ENCODE measurements at places on chromosomes 1 and 21. TPM values are rescaled to one million over a fixed set of nuclear protein-coding genes. Genes with fewer than 3 reads are reported as not detected.

Gene LCE4A
- not detected for total RNA-seq

Gene TTLL10
- 0.77 TPM for total RNA-seq

Gene ZNF670
- 2.9 TPM for total RNA-seq

Gene RAB7B
- total RNA-seq: 17.5 TPM

Gene TDRD5
- 7.6 TPM for total RNA-seq

Gene S100A5
- total RNA-seq: not detected

Gene TMPRSS15
- not detected for total RNA-seq

Gene CLDN17
- not detected for total RNA-seq

Gene MAP1LC3C
- not detected for total RNA-seq

Gene GOLT1A
- 3.0 TPM for total RNA-seq

Gene CELSR2
- total RNA-seq: 118 TPM

Gene AMY1C
- total RNA-seq: not detected

Gene CIART
- total RNA-seq: 6.9 TPM

Gene PDZK1IP1
- 36.1 TPM for total RNA-seq

Gene BRDT
- total RNA-seq: 16.2 TPM

Gene KCNK1
- 4.0 TPM for total RNA-seq

Gene SLC2A5
- total RNA-seq: 55.0 TPM

Gene LYPD8
- not detected for total RNA-seq

Gene CORT
- total RNA-seq: 1.4 TPM

Gene MPL
- not detected for total RNA-seq

Gene PRKAB2
- 12.3 TPM for total RNA-seq

Gene GSTM4
- total RNA-seq: 26.8 TPM

Gene KCNJ9
- 0.51 TPM for total RNA-seq

Gene RHBDL2
- 3.5 TPM for total RNA-seq

Gene SHC1
- total RNA-seq: 85.0 TPM

Gene ZNF669
- 7.0 TPM for total RNA-seq

Gene EPHA8
- total RNA-seq: 4.1 TPM

Gene TOMM40L
- 7.5 TPM for total RNA-seq

Gene RPE65
- total RNA-seq: 0.57 TPM

Gene GREM2
- total RNA-seq: 1.6 TPM

Gene C1orf185
- not detected for total RNA-seq

Gene CTH
- total RNA-seq: 12.7 TPM

Gene RAB25
- total RNA-seq: 33.5 TPM

Gene GSTM1
- total RNA-seq: not detected

Gene OR2T2
- total RNA-seq: not detected

Gene ASCL5
- not detected for total RNA-seq

Measured in prostate gland (tissue), 2 donors.